Activated naive CD4-positive, alpha-beta T cell treated with anti-CD3 and anti-CD28 coated beads, Interleukin-2, amount 50 U/mL, for 72 hours (primary cell): ENCODE measurements at places on chromosomes 16 and 17.

- DNase-seq, result no peak
Observed at GRCh38 chr17:37239690-37240334, 136.0 kb upstream of the C17orf78 start.

DNA sequence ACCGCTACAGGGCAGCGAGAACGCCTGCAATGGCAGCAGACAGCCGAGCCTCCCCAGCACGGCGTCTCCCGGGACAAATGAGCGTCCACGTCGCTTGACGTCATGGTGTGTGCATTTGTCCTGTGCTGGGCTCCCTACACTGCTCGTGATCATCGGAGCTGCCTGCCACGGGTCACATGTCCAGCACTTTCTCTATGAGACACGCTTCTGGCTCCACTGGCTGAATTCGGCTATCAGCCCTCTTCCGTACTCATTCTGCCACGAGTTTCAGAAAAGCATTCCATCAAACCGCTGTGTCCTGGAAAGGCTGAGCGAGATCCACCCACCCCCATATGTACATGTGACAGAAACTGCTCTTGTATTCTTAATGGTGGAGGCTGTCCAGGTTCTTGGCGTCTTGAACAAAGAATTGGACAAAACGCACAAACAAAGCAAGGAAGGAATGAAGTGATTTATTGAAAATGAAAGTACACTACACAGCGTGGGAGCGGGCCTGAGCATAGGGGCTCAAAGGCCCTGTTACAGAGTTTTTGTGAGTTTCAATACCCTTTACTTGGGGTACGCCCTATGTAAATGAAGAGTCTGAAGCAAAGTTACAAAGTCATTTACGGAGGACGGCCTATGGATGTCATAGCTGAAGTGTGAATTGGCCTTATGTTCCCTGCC lies 28.5 kb upstream of the SHCBP1 start:
- no peak for DNase-seq

DNA sequence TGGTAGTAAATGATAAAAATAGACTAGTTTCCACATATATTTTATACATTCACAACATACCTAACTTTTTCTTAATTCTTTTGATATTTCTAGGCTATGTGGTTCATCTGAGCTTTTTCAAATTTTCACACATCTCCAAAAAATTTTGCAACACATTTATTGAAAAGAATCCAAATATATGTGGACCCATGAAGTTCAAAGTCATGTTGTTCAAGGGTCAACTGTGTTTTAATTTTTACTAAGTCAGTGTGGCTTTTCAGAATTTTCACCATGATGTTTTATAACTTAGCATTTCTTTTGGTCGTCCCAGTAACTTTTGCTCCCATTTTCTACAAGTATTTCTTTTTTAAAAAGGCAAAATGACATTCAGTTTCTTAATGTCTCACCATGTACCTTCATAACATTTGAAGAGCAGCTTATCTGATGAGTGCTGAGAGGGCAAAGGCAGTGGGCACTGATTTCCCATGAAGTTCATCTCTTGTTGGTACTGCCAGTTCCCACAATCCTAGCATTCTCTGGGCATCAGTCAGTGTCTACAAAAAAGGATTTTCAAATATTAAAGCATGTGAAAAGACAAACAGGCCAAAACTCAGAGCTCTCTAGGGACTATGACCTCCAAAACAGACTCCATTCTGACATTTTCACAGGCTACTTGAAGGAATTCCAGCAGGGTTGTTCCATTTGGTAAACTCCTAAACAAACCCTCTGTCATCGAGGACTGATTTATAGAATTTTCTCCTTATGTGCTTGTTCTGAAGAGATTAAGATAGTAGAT lies 80.3 kb downstream of the MRTFB start:
- no peak for DNase-seq

GRCh38 chr17:58324056-58324408 lies 4.6 kb downstream of the TSPOAP1 start:
- no peak for DNase-seq
